ENCODE measurements at places on chromosomes 3 and 15.

- DNase-seq = no peak
Measured at GRCh38 chr3:54878145-54878544, 49.7 kb downstream of the LRTM1 start.

- no peak for DNase-seq
Measured at GRCh38 chr3:34207806-34208205, 409.4 kb downstream of the PDCD6IP start.

DNA sequence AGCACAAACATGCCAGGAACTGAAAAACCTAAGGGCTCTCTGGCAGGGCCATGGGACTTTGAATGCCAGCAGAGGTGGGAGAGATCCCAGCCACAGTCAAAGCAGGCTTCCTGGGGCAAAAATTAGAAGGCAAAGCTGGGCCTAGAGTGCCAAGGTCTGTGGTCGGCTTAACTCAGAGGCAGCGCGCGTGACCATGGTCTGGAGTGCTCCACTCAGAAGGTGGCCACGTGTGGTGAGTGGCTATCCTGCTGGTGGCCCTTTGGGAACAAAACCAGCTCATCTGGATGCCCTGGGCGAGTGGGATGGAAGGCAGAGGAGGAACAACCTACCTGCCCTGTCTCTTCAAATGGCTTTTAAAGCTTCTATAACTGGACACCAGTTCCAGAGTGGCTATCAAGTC, 63.1 kb downstream of the OXNAD1 start:
- DNase-seq = no peak

- no peak for DNase-seq
Measured at GRCh38 chr3:110318108-110318507, 753.5 kb upstream of the NECTIN3 start.

DNA sequence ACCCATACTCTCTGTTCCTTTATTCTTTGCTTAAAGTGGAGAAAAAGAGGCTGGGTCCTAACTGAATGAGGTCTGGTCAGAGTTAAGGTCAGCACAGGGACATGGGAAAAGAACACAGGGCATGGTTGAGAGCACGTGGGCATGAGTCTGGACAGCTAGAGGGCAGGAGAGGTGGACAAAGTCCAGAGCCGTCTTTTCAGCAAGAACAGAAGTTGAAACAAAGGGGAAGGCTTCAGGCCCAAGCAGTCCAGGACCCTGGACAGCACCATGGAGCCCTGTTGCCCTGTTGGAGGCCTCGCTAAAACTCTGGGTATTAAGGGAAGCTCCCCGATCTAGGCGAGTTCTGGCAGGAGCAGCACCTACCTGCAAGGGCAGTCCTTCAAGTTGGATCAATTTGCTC, 50.7 kb downstream of the XYLB start:
- no peak for DNase-seq

GRCh38 chr15:71293723-71294122, 178.5 kb downstream of the THSD4 start:
- no peak for DNase-seq
